ENCODE measurements at places on chromosomes 7 and 10.

DNA sequence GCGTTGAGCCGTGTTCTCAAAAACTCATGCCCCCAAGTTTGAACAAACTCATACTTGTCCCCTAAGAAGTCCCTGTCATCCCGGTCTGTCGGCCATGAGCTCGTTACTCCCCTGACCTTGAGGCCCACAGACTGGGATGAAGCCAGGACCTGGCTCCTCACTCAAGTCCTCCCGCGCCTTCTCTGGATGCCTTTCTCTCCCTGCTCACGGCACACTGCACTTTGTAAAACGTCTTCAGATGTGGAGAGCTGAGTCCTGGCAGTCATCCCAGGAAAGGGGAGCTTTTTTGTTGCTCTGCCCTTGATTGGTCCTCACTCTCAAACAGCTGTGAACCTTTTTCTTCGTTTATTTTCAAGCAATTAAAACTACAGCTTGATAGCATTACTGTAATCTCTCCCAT lies 110.8 kb downstream of the JAZF1 start:
- peak; percentile 88 for DNase-seq

DNA sequence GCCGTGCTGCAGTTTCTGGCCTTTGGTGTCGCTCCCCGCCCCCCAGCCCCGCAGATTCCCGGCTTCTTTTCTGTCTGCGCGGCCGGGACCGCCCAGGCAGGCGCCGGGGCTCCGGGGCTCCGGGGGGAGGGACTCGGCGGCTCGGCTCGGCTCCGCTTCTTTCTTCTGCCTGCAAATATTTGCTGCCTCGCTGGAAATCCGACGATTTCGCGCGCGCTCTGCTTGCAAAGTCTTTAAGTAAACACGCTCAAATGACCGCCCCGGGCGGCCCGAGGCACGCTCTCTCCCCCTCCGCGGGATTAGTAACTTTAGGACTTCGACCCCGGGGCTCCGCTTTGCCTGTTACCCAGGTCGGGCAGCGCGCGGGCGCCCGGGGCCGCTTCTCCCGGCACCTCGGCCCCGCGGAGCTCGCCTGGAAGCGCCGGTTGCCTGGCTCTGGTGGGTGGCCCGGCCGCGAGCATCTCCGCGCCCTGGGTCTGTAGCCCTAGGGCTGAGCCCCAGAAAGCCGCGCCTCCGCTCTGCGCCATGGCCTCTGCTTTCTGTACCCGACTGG lies 3.9 kb upstream of the GATA3 start:
- no peak for DNase-seq

DNA sequence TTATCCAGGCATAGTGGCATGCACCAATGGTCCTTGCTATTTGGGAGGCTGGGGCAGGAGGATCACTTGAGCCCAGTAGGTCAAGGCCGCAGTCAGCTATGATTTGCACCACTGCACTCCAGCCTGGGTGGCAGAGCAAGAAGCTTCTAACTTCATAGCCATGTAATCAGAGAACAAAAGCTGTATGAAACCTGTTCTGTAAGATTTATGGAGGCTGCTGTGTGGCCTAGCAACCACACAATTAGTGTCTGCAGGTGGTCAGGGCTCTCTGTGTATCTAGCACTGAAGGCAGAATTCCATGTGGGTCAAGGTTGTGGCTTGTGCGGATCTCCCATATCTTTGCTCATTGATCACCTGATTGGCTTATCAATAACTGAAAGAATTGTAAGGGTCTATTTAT lies 221.5 kb upstream of the FOXK1 start:
- no peak for DNase-seq

DNA sequence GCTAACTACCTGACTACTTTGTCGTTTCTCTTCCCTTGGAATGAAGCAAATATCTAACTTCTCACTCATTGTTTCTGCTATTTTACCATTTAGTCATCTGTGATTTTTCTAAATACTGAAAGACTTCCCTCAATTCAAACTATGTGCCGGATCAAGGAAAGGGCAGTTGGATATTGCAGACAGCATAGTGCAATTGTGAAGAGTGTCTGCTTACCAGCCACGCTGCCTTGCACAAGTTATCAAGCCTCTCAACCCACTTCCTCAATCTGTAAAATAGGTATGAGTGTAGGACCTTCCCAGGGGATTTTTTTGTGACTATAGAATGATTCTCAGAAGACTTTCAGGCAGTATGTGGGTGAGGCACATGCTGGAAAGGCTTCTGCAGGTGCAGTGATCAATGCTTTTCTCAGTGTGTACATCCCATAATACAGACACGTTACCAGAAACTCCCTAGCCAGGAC lies 54.3 kb downstream of the EGFR start:
- DNase-seq = no peak

DNA sequence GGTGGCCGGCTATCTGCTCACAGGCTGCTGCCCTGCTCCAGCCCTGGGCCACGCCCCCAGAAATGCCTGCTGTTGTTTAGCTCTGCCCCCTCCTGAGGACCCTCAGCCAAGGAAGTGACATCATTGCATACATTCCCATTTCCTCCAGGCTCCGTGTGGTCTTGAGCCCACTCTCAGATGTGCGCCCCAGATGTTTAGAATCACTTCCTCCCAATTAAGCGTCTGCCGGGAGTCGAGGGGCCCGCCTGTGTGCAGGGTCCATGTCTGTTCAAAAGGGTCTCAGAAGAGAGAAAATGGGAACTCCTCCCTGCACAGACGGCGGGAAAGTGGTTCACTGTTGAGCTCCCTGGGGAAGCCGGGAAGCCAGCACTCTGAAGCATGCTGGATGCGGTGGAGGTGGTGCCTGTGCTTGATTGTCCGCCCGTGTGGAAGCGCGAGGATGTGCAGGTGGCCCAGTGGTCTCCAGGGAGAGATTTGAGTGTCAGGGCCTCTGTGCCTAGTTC lies 116.9 kb upstream of the PPIF start:
- DNase-seq = peak; percentile 84

GRCh38 chr7:66732439-66732838 lies 8.1 kb upstream of the RABGEF1 start:
- DNase-seq = no peak

- DNase-seq = no peak
Observed at GRCh38 chr7:37786741-37787569, 61.4 kb upstream of the NME8 start.

DNA sequence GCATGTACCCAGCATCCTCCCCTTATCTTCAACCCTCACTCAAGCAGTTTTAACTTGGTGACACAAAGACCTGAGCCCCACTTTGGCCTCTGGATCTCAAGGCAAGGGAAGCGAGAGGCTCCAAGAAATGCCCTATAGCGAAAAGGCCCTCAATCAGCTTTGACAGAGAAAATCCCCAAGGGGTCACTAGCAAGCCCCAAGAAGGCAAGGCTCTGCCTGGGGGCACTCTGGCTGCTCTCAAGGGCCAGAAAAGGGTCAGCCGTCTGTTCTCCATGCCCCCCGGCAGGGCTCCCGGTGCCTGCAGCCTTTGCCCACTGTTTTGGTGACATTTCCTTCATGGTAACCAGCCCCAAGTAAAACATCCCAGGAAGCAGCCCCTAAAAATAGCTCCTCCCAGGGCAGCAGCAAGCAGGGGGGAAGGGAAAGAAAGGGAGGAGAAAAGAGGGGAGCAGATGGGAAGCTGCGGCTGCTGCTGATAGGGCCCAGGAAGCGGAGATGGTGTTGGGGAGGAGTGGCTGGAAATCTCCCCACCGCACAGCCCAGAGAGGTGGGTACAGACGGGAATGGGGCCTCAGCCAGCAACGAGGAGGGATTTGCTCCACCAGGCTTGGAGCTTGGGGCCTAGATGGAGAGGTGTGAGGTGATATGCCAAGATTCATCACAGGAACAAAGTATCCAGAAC lies 7.1 kb downstream of the CAMK2G start:
- DNase-seq = no peak

All from femur (tissue), 1 donor.